ENCODE measurements at places on chromosomes 1 and 21.
A peak's percentile ranks its signal among the peaks of the same experiment; 100 is the strongest.

DNA sequence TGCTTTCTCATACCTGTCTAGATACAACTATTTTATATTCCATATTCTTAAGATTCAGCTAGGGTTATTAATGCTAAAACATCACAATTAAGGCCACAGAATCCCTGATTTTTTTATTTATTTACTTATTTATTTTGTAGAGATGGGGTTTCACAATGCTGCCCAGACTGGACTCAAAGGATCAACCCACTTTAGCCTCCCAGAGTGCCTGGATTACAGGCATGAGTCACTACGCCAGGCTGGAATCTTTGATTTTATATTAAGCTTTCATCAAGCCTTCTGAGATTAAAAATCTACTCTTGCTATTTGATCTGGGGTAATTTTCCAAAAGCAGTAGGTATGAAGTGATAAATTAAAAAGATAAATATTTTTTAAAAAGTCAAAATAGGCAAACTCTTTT, 38.9 kb downstream of the MCOLN2 start:
- no peak for DNase-seq

DNA sequence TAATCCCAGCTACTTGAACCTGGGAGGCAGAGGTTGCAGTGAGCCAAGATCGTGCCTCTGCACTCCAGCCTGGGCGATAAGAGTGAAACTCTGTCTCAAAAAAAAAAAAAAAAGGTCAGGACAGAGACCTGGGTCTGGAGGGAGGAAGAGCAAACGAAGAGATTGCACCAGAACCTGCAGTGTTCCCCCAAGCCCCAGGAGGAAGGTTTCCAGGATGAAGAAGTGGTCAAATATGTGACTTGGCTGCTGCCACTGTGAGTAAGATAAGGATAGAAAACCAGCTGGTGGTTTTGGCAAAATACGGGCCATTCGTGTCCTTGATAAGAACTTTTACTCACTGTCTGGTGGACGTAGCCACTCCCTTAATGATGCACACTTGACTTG, 42.2 kb downstream of the CLDN14 start:
- no peak for DNase-seq

DNA sequence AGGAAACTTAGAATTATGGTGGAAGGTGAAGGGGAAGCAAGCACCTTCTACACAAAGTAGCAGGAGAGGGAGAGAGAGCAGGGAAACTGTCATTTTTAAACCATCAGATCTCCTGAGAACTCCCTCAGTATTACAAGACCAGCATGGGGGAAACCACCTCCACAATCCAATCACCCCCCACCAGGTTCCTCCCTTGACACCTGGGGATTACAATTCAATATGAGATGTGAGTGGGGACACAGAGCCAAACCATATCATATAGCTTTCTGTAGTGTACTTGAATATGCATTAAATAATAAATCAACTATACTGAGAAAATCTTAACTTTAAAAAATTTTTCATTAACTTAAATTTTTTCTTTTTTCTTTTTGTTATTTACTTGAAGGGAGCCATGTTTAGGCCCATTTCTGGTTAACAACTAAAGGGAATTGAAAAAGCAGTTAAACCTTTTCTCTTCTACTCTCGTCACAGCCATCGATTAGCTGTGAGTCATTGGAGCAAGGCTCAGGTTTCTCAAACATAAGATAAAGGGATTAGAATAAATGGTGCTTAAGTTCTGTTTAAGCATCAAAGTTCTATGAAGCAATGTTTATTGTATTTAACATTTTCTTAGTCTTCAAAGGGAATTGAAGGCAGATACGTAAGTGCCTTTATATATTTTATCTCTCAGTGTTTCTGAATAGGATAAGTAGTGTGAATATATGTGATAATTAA, 72.2 kb upstream of the DPT start:
- no peak for DNase-seq

- peak; percentile 22 for DNase-seq
Observed at GRCh38 chr1:90313778-90314177, 318.9 kb downstream of the ZNF326 start.

DNA sequence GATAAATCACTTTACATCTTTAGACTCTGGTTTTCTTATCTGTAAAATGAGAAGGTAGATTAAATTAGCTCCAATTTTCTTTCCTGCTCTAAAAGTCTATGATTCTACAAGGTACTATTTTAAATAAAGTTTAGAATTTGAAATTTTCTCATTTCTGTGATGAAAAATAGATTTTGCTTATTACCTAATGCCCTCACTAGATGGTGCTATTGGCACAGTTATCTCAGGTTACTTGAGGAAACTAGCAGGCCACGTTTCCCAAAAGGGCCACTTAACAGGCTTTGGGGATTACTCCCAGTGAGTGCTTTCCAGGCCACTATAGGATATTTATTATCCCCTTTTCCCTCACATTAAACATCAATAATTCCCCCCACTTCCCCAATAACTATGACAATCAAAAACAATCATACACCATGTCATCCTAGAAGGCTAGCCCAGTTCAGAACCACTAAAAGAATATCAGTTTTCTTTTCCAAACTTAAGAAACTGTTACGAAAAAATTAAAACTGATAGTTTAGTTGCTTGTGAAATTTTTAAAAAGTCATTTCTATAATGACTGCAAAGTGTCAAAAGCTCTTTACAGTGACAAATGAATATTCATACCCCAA, 30.6 kb downstream of the OMA1 start:
- DNase-seq: no peak

GRCh38 chr1:18875107-18875795, 15.8 kb upstream of the TAS1R2 start:
- peak; percentile 94 for DNase-seq

DNA sequence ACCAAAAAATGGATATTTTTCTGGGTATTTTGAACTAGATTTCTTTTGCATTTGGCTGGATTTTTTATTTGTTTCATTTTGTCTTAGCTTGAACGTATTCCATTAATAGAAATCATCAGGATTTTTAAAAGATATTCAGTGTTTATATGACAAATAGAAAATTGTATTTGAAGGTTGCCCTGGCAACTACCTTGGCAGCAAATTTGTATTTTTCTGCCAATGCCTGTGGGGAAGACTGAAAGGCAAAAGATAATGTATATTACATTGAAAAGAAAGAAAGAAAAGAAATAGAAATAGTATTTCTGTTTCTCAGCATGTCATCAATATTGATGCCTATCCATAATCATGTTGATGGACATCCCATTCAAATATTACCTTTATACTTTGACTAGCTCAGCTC, 16.8 kb downstream of the VCAM1 start:
- no peak for DNase-seq

DNA sequence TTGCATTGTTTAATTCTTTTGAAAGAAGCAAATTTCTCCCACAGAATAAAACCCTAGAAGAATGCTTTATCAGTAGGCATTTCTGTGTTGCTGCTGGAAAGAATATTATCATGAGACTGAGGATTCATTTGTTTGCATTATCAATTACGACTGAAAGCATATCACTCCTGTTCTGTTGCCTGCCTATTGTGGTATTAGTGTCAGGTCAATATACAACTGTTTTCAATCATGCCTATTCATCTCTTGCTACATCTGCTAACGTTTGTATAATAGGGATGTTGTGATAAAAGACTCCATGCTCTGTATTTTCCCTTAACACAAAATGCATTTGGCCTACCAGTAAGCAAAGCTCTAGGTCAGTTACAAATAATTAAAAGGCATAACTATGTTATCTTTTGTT, 221.5 kb downstream of the PTPRC start:
- no peak for DNase-seq

- peak; percentile 67 for DNase-seq
Observed at GRCh38 chr1:53681977-53682685, 56.8 kb downstream of the GLIS1 start.

GRCh38 chr1:42504535-42505128, 41.5 kb downstream of the CCDC30 start:
- no peak for DNase-seq

- DNase-seq: no peak
Observed at GRCh38 chr1:8661185-8662110, 156.0 kb downstream of the RERE start.

DNA sequence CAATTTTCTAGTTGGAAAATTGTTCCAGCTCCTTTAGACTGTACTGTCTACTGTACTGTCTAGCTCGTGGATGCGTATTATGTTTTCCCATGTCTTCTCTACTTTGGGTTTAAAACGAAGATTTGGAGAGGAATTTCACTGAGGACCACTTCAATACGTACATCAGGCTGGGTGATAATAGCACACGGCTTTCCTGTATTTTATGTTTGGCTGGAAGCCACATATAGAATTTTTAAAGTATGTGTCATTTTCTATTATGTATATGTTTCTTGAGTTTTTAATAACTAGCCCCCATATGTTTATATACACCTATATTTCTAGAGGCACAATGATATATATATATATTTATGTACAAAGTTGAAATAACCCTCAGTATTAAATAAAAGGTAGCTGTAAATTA, 226.4 kb downstream of the GREM2 start:
- DNase-seq: no peak

DNA sequence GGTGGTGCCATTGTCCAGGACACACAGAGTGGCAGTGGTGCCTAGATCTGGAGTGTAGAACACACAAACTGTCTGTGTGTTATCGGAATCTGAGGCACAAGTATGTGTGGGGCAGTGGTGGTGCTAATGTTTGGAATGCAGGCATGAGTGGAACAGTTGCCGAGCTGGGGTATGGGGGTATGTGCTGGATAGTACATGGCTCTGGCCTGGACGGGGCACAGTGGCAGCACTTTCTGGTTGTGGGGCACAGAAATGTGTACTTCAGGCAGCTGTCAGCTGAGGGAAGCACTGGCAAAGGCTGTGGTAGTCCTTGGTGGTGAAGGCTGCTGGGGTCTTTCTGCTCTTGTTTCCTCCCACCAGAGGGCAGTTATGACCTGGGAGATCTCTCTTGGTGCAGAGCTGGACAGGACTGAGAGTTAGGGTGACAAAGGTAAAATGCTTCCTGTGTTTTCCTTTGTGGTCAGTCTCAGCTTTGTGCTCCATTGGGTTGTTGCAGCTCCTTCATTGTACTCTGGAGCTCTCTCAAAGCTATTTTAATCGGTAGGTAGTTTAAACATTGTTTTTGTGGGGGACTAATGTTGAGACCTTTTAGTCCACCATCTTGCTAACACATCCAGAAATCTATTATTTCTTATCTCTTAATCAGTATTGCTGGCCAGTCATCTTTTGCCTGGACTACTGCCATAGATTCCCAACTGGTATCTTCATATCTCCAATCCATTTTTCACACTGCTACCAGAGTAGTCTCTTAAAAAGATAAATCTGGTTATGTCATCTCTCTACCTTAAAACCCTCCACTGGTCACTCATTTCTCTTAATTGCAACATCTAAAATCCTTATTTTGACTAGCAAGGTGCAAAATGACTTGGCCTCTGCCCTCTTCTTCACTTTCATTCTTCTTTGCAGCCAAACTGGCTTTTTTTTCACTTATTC, 83.9 kb upstream of the NBPF4 start:
- DNase-seq: no peak

DNA sequence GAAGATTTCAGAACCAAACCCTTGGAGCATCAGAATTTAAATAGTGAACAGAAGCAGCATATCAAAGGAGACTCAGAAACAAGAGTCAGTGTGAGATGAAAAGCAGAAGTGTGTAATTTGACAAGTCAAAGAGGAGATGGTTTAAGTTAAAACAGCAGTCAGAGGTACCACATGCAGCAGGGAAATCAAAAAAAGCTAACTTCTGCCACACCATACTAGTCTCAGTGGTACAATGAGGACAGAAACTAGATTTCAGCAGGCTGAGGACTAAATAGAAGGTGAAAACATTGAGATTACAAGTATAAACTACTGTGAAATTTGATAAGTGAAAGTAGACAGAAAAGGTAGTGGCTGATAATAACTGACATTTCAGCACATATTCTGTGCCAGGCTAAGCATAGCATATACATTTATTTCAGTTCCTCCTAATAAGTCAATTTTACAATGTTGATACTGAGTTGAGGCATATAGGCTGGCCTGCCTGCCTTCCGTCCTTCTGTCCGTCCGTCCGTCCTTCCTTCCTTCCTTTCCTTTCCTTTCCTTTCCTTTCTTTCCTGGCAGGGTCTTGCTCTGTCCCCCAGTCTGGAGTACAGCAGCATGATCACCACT, 12.6 kb downstream of the SUCO start:
- DNase-seq: no peak

GRCh38 chr21:16587141-16587581, 857.4 kb downstream of the USP25 start:
- no peak for DNase-seq

- DNase-seq: no peak
Observed at GRCh38 chr1:202242080-202242419, 48.5 kb downstream of the LGR6 start.

- DNase-seq: peak; percentile 66
Observed at GRCh38 chr1:160078512-160079195, 2.7 kb upstream of the KCNJ9 start.

GRCh38 chr21:34639882-34640788, 25.2 kb upstream of the RCAN1 start:
- no peak for DNase-seq

DNA sequence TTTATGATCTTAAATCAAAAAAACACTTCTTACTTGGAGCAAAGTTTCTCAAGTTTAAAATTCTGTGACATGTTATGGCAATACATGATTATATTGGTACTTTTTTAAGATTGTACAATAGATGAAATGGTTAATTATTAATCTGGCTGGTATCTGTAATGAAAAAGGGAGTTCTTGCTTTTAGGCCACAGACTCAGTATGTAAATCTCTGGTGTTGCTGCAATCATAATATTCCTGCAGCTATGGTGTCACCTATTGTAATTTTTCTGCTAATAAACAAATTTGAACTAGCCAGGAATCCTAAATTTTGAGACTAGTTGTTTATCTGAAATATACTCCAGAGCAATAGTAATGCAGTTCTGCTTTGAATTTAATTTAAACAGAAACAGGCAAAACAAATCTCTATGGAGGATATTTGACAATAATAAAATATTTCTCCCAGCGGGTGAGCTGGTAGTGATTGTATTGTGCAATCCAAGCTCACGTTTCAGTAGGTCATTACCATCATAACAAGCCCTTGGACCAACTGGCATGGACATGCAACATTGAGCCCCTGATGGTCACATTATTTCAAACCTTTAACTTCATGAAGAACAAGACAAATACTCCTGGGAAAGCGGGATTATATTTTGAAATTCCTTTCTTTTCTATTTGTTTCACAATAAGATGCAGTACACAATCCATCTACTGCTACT, 77.2 kb upstream of the USH2A start:
- no peak for DNase-seq

Measured in glutamatergic neuron (in vitro differentiated cells).